ENCODE measurements at places on chromosomes 2 and 18. TPM values are rescaled to one million over a fixed set of nuclear protein-coding genes. Genes with fewer than 3 reads are reported as not detected.

Gene CNDP2
- 136 TPM for total RNA-seq

Gene RGPD4
- total RNA-seq: 0.07 TPM

Gene HIBCH
- total RNA-seq: 17.6 TPM

Gene MYO7B
- 0.65 TPM for total RNA-seq

Gene SCN3A
- total RNA-seq: 0.07 TPM

Gene ELMOD3
- total RNA-seq: 13.0 TPM

Gene ITGB6
- not detected for total RNA-seq

Gene ZNF396
- total RNA-seq: 0.38 TPM

Gene C2orf72
- 5.1 TPM for total RNA-seq

Gene LRRC30
- not detected for total RNA-seq

Gene CREG2
- not detected for total RNA-seq

Gene SDC1
- 0.14 TPM for total RNA-seq

Gene EVX2
- total RNA-seq: not detected

Gene BAZ2B
- 8.2 TPM for total RNA-seq

Gene NPHP1
- total RNA-seq: 1.4 TPM

Gene COLEC11
- total RNA-seq: not detected

Gene ALLC
- total RNA-seq: not detected

Gene RFTN2
- total RNA-seq: not detected

Gene ALK
- total RNA-seq: not detected

Gene LRP2
- total RNA-seq: 2.2 TPM

Gene UGT1A8
- total RNA-seq: not detected

Gene CHRNA1
- total RNA-seq: not detected

Gene CKAP2L
- 24.5 TPM for total RNA-seq

Gene MARCHF4
- not detected for total RNA-seq

Gene SLC40A1
- 1.5 TPM for total RNA-seq

Gene DYNC1I2
- 39.9 TPM for total RNA-seq

Gene RAMP1
- total RNA-seq: 1.4 TPM

Gene IFIH1
- 28.7 TPM for total RNA-seq

Gene ACTG2
- total RNA-seq: 0.11 TPM

Gene RPL31
- total RNA-seq: 1,859 TPM

Gene DLGAP1
- not detected for total RNA-seq

Gene PRKAG3
- total RNA-seq: not detected
